NCI-H345 (cell line): ENCODE measurements at places on chromosomes 12 and 14.
A peak's percentile ranks its signal among the peaks of the same experiment; 100 is the strongest.

- DNase-seq, result no peak
Measured at GRCh38 chr12:98908866-98909265, 263.8 kb downstream of the APAF1 start.

- peak; percentile 38 for DNase-seq
Measured at GRCh38 chr14:46344327-46344937, 307.1 kb downstream of the RPL10L start.

GRCh38 chr12:50112456-50113218 lies 601 bp downstream of the COX14 start:
- DNase-seq, result peak; percentile 14

- no peak for DNase-seq
Measured at GRCh38 chr12:75592086-75592485, 80.7 kb upstream of the KRR1 start.

DNA sequence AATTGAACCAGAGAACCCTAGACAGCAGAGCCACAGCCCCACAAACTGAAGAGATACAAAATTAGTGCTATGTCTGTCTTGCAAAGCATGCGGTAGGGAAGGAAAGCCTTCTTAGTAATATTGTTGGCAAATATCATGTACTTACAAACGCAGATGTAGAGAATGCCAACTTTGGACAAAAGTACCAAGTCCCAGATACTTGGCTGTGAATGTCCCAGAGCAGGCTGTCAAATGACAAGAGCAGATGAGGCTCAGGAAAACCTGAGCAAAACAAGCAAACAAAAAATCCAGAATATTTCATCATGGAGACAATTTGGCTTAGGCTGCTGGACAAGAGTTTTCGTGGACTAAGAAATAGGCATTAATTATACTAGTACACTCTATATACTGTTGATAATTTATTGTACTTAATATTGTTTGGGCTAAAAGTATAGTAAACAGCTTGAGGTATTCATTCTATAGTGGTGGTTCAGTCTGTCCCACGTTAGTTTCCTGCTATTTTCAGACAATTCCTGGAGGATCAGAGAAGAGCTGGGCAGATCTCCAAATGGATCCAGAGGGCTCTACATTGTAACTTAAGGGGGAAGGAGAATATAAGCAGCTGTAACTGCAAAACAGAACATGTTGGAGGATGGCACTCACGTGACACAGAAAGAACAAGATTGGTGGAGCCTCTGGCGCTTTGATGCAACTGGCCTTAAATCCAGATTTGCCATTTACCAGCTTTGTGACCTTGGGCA lies 329.8 kb downstream of the ATP23 start:
- DNase-seq, result no peak

DNA sequence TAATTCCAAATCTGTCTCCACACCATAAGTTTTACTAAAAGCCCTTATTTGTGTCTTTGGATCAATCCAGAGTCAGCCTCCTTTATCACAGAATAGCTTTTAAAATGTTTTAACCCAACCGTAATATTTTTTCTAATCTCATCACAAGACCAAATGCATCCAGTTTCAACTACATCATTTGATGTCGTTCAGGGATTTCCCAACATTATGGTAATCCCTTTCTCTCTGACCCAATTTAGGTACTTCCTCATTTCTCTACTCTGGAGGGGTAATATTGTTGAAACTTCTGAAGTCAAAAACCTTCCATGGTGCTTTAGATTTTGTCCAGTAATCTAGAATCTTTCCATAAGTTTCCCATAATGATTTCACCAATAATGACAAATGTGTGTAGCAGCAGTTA lies 596.8 kb downstream of the SOX5 start:
- DNase-seq, result no peak

DNA sequence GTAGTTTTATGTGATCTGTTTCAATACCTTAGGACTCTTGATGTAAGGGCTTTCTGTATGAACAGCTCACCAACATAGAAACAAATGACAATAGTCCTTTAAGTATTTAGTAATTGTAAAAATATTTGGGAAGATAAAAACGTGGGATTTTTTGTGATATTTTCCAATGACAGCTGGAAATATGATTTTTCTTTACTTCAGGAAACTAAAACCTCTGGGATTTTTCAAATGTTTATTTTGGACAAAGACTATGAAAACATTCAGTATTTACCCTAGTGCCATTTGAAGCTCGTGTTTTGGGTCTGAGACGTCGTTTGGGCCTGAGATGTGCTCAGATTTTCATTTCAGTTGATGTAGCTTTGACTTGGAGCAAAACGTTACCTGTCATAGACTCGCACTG lies 240.0 kb downstream of the BMP4 start:
- DNase-seq, result no peak

DNA sequence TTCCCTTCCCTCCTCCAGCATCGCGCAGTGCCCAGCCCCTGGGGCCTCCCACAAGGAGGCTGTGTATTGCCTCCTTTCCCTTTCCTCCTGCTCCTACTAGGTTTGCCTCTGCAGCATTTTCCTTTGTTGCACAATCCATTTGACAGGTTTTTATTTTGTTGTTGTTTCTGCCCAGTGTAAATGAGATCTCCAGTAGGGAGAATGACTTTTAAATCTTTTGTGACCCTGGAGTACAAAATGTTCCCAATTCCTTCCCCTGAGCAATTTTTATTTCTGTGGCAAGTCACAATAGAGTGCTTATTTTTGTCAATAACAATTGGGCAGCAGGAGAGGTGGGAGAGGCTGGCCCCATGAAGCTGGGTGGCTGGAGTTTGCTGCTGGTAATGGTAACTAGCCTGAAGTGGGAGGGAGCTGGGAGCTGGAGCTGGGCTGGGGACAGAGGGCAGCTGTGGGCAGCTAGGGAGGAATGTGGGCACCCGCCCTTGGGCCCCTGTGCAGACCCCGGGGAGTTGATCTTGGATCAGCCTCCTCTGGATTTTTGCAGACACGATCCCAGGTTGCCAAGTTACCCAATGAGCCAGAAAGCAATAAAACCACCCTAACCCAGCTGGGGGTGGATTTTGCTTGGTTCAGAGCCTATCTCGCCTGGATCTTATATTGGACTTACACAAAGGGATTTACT lies 160.1 kb downstream of the KTN1 start:
- no peak for DNase-seq

DNA sequence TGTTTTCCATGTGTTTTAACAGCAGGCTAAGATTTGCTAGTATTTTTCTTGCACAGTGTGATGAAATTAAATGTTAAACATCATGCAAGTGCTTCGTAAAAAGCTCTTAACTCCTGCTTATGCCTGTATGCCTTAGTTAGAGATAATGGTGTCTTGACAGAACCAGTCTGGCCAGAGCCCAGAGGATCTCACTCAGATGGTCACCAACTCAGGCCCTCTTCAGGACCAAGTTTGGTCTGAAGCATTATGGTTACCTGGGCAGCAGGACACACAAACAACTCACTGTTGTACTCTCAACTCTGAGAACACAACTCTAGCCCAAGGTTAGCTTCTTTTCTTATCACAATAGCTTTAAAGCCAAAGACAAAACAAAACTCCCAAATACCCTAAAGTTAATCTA lies 115.4 kb downstream of the KIF21A start:
- no peak for DNase-seq

GRCh38 chr14:97306760-97307246 lies 509.6 kb downstream of the VRK1 start:
- no peak for DNase-seq

- no peak for DNase-seq
Measured at GRCh38 chr12:57765698-57766463, 997 bp downstream of the CYP27B1 start.

DNA sequence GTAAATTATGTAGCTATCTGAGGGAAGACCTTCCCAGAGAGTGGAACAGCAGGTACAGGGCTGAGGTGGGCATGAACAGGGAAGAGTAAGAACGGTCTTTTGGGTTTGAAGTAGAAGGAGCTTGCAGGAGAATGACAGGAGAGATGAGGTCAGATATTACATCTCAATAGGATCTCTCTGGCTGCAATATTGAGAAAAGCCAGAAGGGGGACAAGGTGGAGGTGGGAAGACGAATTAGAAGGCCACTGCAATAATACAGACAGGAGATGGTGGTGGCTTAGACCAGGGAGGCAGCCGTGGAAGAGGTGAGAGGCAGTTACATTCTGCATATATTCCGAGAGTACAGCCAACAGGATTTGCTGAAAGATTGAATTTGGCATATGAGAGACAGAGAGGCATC lies 310.2 kb downstream of the APAF1 start:
- peak; percentile 24 for DNase-seq

DNA sequence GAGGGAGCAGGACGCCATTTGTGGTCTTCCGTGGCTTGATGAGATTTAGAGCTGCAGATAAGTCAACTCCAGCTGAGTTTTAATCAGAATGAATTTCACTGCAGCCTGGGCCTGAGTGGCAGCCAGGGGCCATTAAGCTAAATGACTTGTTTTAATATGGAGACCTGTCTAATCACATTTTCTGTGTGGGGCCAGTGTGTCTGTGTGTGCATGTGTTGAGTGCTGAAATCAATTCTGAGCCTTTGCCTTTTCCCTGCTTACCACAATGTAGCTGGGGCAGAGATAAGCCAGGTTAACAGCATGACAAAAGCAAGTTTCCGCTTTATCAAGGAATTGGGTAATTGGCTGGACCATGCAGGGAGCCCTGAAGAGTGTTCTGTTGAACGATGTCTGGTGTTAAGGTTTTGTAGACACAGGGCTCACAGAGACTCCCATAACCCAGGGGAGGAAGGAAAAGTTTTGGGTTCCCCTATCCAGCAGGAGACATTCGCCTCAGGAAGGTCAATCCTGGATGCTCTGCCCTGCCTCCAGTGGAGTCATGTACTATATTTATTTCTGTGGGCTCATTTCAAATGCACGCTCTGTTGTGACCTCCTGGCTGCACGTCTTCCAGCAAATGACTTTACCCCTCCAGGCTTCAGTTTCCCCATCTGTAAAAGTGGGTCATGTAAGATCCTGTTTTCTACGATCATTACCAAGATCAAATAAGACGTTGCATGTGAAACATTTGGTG lies 24.2 kb downstream of the RPH3A start:
- no peak for DNase-seq

DNA sequence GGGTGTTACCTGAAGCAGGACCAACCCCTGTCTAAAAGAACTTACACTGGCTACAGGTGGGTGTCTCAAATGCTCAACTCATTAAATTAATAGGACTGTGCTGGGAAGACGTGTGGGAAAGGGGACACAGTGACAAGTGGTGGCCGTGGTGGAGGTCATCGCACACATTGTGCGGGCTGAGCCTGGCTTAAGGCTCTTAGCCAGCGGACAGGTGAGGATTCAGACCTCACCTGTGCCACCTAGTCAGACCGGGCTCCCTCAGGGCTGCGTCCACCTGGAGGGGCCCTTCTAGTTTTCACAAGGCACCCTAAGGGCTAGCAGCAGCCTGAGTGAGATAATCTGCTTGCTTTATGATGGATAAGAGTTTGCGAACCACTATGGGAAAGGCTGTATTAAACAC lies 125.2 kb upstream of the FKBP4 start:
- no peak for DNase-seq
